ENCODE measurements at places on chromosomes 5 and 9. TPM values are rescaled to one million over a fixed set of nuclear protein-coding genes. Genes with fewer than 3 reads are reported as not detected.

ADCY2 gene
- 1.9 TPM for total RNA-seq

GRCh38 chr9:98977246-98977714, 33.6 kb downstream of the COL15A1 start:
- no peak for DNase-seq

DNA sequence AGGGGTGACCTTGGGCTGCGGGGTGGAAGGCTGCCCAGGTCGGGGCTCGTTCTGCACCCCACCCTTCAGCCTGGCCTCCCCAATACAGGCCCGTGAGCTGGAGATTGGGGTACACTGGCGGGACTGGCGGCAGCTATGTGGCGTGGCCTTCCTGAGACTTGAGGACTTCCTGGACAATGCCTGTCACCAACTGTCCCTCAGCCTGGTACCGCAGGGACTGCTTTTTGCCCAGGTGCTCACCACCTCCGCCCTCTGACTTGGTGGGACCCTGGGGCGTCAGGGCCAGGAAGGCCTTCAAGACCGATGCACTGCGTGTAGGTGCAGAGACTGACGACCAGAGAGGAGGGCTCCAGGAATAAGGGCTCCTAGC, 10.5 kb downstream of the ZDHHC12 start:
- DNase-seq = no peak

ZBTB43 gene
- 18.5 TPM for total RNA-seq

DNA sequence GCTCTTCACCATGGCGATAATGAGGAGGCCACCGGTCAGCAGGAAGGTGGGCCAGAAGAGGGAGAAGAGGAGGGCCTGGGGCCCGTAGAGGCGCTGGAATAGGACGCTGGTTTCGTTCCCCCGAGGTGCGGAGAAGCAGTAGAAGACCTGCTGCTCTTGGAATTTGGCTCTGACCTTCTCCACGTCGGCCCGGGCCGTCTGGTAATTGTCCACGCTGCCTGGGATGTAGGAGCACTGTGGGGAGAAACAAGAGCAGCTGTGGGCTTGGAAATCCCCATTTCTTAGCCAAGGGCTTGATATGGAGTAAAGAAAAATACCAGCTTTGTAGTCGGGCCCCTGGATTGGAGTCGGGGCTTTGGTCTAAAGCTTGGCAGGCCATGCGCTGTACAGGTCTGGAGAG, 10.4 kb downstream of the KCNMB1 start:
- DNase-seq = no peak

KCTD16 gene
- 0.03 TPM for total RNA-seq

DNA sequence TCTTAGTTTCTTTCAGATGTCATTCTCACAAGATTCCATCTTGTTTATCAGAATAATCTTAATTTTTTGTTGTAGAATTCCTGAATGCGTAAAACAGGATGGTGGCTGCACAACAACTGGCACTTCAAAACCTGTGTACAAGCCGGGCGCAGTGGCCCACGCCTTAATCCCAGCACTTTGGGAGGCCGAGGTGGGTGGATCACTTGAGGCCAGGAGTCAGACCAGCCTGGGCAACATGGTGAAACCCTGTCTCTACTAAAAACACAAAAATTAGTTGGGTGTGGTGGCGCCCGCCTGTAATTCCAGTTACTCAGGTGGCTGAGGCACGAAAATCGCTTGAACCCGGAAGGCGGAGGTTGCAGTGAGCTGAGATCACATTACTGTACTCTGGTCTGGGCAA, 10.5 kb upstream of the CCNB1 start:
- no peak for DNase-seq

DNA sequence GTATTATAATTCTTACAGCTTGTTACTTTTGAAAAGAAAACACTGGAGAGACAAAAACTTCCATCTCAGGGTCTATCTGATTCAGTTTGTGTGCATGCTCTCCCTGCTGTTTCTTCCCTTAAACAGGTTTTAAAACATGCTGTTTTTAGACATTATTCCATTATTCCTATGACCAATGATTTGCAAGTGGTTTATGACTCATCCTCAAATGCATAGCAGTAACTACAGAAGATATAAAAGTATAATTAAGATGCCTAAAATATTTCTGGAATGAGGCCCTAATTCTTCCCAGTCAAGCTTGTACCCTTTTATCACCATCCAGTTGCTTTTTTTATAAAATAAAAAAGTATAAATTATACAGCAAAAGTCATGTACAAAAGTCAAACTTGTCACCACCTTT, 3.7 kb downstream of the DTWD2 start:
- no peak for DNase-seq

- no peak for DNase-seq
These were observed 12.7 kb downstream of the NIPBL start for GRCh38 chr5:36889264-36889663.

GRCh38 chr5:105581988-105582690, 2019.5 kb upstream of the NUDT12 start:
- DNase-seq = no peak

DNA sequence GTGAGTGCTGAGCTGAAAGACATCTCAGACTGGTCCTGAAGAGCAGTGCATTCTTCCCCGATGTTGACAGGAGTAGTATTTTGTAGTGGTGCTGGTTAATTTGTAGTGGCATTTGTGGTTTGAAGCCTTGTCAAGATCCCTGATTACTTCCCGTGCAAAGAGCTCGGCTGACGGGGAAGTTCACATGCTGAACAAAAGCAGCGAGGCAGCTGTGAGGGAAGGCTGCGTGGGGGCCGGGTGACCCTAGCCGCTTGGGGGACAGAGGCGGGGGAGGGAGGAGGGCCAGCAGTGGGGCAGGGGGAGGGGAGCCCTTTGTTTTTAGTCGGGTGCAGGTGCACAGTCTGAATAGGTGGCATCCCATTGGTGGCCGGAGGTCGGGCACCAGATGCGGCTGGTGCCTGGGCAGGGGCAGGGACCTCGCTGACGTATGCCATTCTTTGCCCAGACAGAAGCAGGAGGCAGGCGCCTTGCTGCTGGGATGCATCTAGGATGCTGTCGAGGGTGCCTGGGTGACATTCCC, 64.7 kb downstream of the CRB2 start:
- no peak for DNase-seq

ADAMTS19 gene
- 0.80 TPM for total RNA-seq

DNA sequence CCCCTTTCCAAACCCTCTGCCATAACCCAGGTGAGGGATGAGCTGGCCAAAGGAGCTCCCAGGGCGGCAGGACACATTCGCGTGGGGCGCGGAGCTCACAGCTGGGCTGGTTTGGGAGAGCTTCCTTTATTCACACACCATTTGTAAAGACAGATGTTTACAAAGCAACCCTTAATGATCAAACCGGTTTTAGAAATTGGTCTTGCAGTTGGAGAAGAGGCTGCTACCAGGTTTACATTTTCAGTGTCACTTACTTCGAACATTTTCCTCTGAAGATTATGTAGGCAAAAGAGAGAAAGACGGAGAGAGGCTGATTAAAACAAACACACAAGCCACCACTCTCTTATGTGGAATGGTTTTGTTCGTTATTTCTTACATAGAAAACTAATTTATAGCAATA, 648.7 kb downstream of the IRX1 start:
- DNase-seq = no peak

DNA sequence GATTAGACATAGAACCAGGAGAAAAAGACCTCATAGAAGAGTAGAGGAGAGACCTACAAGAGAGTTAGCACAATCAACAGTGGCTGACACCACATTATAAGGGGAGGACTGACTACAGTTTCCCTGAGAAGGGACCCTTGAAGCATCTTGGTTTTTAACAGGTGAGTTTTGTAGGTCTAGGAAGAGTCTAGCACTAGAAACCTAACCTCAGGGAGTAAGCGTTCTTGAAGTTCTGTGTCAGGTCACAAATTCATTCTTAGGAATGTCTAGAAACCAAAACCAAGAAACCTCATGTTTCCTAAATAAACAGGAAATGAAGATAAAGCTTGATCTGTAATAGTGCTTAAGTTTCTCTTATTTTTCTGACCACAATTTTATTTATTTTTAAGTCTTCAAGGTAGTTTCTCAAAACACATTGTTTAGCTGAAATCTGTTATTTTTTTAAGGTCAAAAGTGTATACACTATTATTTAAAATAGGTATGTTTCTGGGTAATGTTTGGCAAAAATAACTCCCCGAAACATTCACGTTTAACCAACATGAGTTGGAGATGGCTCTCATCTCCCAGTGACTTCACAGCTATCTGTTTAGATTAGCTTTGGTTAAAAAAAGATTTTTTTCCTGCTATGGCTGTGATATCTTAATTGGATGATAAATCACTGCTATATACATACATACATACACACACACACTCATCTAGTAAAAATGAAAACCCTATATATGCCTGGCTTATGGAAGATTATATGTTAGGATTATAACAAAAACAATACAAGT, 37.1 kb downstream of the MAP3K1 start:
- DNase-seq = no peak

CCNJL gene
- 21.6 TPM for total RNA-seq

DNA sequence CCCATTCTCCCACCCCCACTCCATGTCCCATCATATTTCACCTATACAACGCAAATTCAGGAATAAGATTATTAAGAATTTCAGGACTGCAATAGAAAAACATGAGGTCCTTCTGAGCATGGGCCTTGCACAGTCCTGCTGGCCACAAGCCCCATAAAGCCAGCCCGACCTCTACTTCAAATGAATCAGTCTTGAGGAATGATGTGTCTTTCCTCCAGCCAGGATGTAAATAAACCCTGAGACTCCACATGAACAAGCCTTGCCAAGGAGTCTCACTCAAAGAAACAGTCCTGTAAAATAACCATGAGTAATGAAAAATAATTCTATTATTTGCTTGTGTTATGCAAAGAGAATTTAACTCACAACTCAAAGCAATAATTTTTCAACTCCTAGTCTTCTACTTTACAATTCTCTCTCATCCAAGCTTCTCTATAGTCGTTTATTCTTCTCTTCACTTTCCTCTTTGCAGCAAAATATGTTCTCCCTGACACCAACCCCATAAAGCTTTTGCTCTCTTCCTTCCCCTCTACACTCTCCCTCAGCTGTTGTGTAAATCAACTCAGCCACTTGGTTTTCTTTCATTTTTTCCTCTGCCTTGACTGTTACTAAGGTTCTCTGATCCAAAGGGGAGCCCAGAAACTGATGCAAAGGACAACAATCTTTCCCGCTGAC, 140.1 kb upstream of the MOCS2 start:
- no peak for DNase-seq

DNA sequence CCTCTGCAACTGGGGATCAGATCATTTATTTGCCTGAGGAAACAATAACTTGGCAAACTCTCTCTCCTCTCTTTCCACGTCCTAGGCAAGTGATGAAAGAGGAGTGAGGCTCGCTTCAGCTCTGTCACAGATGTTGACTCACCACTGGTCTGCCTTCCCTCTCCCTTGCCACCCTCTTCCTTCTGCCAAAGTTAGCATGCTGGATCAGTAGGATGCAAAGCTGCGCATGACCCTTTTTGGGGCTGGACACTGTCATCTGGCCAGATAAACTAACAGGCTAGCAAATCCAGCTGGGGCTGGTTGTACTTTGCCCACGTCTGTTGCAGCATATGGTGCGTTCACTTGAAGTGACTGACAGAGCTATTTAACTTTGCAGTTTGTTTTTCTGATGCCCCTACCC, 36.2 kb upstream of the SMARCA2 start:
- DNase-seq = peak; percentile 18

GRCh38 chr5:87393331-87393730, 19.4 kb downstream of the CCNH start:
- no peak for DNase-seq

- peak; percentile 96 for DNase-seq
These were observed at the start of gene CDC14B for GRCh38 chr9:96619491-96620180. TSS of gene CDC14B (minus strand) at chr9:96619843. CDS start at chr9:96619378, 465 bp downstream.

DNA sequence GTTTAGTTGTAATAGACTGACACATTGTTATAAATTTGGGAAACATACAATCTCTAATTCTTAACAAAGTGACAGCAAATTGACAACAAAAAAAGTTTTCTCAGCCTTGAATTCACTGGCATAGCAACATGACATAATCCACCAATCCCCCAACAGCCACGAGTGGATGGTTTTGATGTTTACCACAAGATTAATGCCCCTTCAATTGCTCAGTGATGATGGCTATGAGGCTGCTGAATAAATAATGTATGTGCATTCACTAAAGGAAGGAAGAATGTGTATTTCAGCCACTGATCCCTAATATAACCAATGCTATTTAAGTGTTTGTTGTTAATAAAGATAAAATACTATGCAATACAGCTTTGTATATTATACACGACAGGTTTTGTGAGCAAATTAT, 743.6 kb upstream of the DMAC1 start:
- no peak for DNase-seq

DNA sequence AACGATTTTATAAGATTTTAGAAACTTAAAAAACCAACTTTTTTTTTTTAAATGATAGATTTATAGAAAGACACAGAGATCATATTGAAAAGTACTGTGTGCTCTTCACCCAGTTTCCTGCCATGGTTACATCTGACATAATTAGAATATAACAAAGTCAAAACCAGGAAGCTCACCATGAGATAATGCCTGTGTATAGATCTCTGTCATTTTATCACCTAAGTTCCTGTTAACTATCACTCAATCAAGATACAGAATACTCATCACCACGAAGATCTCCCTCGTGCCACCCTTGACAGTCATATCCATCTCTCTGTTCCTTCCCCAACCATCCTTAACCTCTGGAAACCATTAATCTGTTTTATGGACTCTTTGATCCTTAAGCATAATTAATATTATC, 39.1 kb downstream of the POC5 start:
- no peak for DNase-seq

- peak; percentile 50 for DNase-seq
These were observed 57.0 kb downstream of the NREP start for GRCh38 chr5:111699976-111700375.

DNA sequence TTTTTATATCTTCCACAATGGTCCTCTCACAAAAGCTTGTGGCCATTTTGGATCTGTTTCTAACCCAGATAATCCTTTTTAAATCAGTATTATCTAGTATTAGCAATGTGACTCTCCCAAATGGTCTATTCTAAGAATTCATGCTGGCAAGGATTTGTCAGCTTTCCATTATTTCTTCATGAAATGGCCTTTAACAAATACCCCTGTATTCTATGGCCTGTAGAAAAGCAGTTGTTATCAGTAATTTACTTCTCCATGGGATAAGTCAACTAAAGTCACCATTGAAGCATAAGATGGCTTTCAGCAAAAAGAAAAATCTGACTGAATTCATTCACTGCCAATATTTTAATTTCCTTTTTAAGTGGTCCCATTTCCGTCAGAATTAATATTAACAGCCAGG, 346.4 kb upstream of the FAM174A start:
- no peak for DNase-seq
